GM12878 (cell line): ENCODE measurements at places on chromosomes 16 and 17. TPM values are rescaled to one million over a fixed set of nuclear protein-coding genes. Genes with fewer than 3 reads are reported as not detected.

The SEPHS2 gene
- total RNA-seq, result 85.9 and 86.2 TPM in 2 replicates

The RAMP2 gene
- 0.43 TPM in 1 of 2 replicates, not detected in the other for total RNA-seq

The SERPINF2 gene
- total RNA-seq, result 0.21 and 0.40 TPM in 2 replicates

The CCL14 gene
- total RNA-seq, result not detected in 2 replicates

The KRTAP2-3 gene
- total RNA-seq, result not detected in 2 replicates

The CYB561 gene
- total RNA-seq, result 3.3 and 4.2 TPM in 2 replicates

The CDK5RAP3 gene
- total RNA-seq, result 168 and 177 TPM in 2 replicates

The PRRT2 gene
- 0.35 and 0.49 TPM in 2 replicates for total RNA-seq

The ALOX12B gene
- total RNA-seq, result 0.32 TPM in 1 of 2 replicates, not detected in the other

The NFATC2IP gene
- 44.3 and 51.8 TPM in 2 replicates for total RNA-seq

The ENPP7 gene
- 0.21 and 0.41 TPM in 2 replicates for total RNA-seq

The SLC12A3 gene
- 4.8 and 5.2 TPM in 2 replicates for total RNA-seq

The NOTUM gene
- total RNA-seq, result 0.13 and 0.19 TPM in 2 replicates

The ADPRM gene
- 7.1 TPM in 2 replicates for total RNA-seq

The TPSD1 gene
- total RNA-seq, result not detected in 2 replicates

The IGSF6 gene
- total RNA-seq, result 0.85 and 1.2 TPM in 2 replicates

The SLC9A5 gene
- total RNA-seq, result 2.4 and 3.2 TPM in 2 replicates

The TAT gene
- total RNA-seq, result 0.44 and 0.51 TPM in 2 replicates

The CES3 gene
- total RNA-seq, result 1.9 and 3.1 TPM in 2 replicates

The PPL gene
- total RNA-seq, result 0.11 and 0.18 TPM in 2 replicates

The CACNA1H gene
- total RNA-seq, result 0.19 and 0.54 TPM in 2 replicates

The ACACA gene
- 66.4 and 74.2 TPM in 2 replicates for total RNA-seq

The TMEM98 gene
- 0.31 TPM in 1 of 2 replicates, not detected in the other for total RNA-seq

The CAPNS2 gene
- total RNA-seq, result not detected in 2 replicates

The MMP28 gene
- not detected in 2 replicates for total RNA-seq

The OR2C1 gene
- 0.21 TPM in 1 of 2 replicates, not detected in the other for total RNA-seq

The NLRC3 gene
- 17.8 and 18.2 TPM in 2 replicates for total RNA-seq

The TBC1D3B gene
- total RNA-seq, result 2.5 and 8.5 TPM in 2 replicates

The TM4SF5 gene
- not detected in 2 replicates for total RNA-seq

The EVI2A gene
- total RNA-seq, result 21.4 and 22.9 TPM in 2 replicates

The HSD17B1 gene
- 0.61 and 0.67 TPM in 2 replicates for total RNA-seq

The LITAFD gene
- not detected in 2 replicates for total RNA-seq

The OGFOD3 gene
- total RNA-seq, result 25.8 and 29.6 TPM in 2 replicates

The NSF gene
- total RNA-seq, result 16.0 and 18.1 TPM in 2 replicates

The CCL4L2 gene
- 11.1 and 12.3 TPM in 2 replicates for total RNA-seq

The CIITA gene
- total RNA-seq, result 84.6 and 95.8 TPM in 2 replicates

The CCL8 gene
- total RNA-seq, result not detected in 2 replicates

The ZNF598 gene
- total RNA-seq, result 71.3 and 74.0 TPM in 2 replicates

The CENPN gene
- 43.7 and 44.6 TPM in 2 replicates for total RNA-seq

The ALOXE3 gene
- total RNA-seq, result not detected in 2 replicates

The TLCD2 gene
- total RNA-seq, result 0.08 and 0.15 TPM in 2 replicates

The SEPTIN1 gene
- total RNA-seq, result 124 and 125 TPM in 2 replicates

The NPIPB4 gene
- total RNA-seq, result 67.4 and 107 TPM in 2 replicates

The MYH2 gene
- not detected in 2 replicates for total RNA-seq

The EVPLL gene
- total RNA-seq, result not detected in 2 replicates

The VAT1L gene
- 0.11 and 0.18 TPM in 2 replicates for total RNA-seq

The PFN1 gene
- total RNA-seq, result 1,903 and 1,912 TPM in 2 replicates

The LUC7L3 gene
- 126 and 129 TPM in 2 replicates for total RNA-seq

The KCNAB3 gene
- total RNA-seq, result 3.9 and 7.0 TPM in 2 replicates

The C17orf78 gene
- not detected in 2 replicates for total RNA-seq

The AARSD1 gene
- 38.6 and 41.7 TPM in 2 replicates for total RNA-seq

The KCTD19 gene
- total RNA-seq, result 4.9 and 5.2 TPM in 2 replicates
